Activated T-helper 17 cell treated with anti-CD3 and anti-CD28 coated beads, Interleukin-2, amount 50 U/mL, for 72 hours (primary cell): ENCODE measurements at places on chromosomes 6 and 20.

DNA sequence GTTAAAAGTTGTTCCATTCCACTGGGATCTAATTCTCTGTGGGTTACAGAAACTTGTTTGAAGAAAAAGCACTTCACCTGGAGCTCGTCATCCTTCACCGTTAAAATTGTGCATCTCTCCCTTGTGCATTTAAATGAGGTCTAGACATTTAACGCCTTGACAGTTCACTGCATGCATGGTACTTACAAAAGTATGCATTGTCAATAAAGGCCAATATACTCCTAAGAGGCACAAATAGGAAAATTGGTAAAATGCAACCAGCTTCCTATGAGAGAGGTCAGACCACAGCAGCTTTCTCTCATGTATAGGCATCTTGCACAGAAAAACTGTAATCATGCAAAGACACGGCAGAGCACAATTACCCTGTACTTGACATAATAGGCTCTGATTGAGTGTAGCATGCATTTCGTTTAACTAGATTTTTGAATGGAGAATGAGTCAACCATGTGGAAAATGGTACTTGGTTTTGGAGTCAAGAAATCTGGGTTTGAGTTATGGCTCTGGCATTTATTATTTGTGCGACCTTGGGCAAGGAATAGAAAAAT lies 378.5 kb downstream of the RFPL4B start:
- no peaks in the 10 kb centered on the region for H3K36me3 ChIP-seq
- H3K4me1 ChIP-seq, result no peaks in the 10 kb centered on the region
- H3K4me3 ChIP-seq, result no peak overlapping the region
- no peak for ATAC-seq
- no peaks in the 10 kb centered on the region for H3K27me3 ChIP-seq

- peak overlapping the region; percentile 74 for H3K27ac ChIP-seq
- peaks cover 37% of the 10 kb centered on the region for H3K36me3 ChIP-seq
- peak; percentile 67 for ATAC-seq
- peaks cover 27% of the 10 kb centered on the region for H3K4me1 ChIP-seq
Observed at GRCh38 chr20:62929051-62929538, 2.8 kb upstream of the DIDO1 start.

- no peaks in the 10 kb centered on the region for H3K4me1 ChIP-seq
- H3K4me3 ChIP-seq, result no peak overlapping the region
- no peak for ATAC-seq
- no peaks in the 10 kb centered on the region for H3K36me3 ChIP-seq
- no peaks in the 10 kb centered on the region for H3K27me3 ChIP-seq
Observed at GRCh38 chr6:80637312-80637711, 530.8 kb downstream of the BCKDHB start.

DNA sequence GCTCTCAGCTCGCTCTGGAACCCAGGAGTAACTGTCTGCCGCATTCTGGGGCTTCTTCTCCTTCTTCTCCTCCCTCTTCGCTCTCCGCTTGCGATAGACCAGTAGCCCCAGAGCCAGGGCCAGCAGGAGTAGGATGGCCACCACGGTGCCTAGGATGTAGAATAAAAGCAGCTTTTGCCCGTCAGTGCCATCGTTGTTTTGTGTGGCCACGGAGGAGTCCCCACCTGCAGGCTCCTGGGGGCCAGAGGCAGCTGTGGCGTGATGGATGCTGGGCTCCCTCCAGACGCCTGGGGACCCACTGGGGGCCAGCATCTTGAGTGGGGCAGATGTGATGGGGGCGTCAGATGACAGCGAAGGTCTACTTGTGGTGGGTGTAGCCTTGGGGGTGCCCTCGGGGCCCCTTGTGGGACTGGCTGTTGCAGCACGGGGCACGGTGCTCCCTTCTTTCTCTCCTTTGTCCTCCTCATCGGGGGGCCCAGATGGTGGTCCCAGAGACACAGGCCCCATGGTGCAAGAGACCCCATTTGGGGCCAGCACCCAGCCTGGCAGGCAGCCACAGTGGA lies 1.8 kb downstream of the CD93 start:
- H3K4me1 ChIP-seq, result no peaks in the 10 kb centered on the region
- H3K27me3 ChIP-seq, result peaks cover 3% of the 10 kb centered on the region
- peak overlapping the region; percentile 73 for H3K4me3 ChIP-seq
- H3K36me3 ChIP-seq, result no peaks in the 10 kb centered on the region
- peak overlapping the region; percentile 75 for H3K27ac ChIP-seq
- ATAC-seq, result no peak

DNA sequence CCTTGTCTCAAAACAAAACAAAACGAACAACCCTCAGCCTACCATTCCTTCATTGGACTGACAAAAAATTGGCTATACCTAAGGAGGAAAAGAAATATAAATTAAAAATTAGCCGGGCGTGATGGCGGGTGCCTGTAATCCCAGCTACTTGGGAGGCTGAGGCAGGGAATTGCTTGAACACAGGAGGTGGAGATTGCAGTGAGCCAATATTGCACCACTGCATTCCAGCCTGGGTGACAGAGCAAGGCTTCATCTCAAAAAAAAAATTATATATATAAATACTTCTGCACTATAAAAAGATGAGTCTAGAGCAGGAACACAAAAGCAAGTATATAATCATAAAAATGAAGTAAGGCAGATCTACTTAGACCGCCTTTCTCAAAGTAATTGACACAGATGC lies 109.8 kb downstream of the CRYBG1 start:
- H3K4me3 ChIP-seq, result no peak overlapping the region
- H3K27me3 ChIP-seq, result peaks cover 11% of the 10 kb centered on the region
- ATAC-seq, result no peak
- H3K4me1 ChIP-seq, result no peaks in the 10 kb centered on the region

DNA sequence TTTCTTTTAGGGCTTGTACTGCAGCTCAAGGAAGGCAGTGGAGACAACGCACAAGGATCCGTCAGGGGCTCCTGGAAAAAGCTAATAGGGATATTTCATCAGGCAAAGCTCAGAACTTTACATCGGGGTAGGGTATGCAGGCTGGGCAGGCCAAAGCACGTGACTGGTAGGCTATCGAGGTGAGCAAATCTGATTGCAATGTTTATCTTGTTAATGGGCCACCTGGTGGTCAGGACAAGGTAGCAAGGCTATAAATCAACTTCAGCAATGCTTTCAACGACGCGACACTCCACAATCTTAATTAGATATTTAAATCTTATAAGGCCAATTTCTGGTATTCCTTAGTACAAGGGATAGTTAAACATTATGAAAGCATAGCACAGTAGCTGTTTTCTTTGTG lies 1302.8 kb upstream of the EYS start:
- H3K4me3 ChIP-seq, result no peak overlapping the region
- ATAC-seq, result no peak
- no peaks in the 10 kb centered on the region for H3K4me1 ChIP-seq
- no peaks in the 10 kb centered on the region for H3K27me3 ChIP-seq
- H3K27ac ChIP-seq, result no peak overlapping the region
- H3K36me3 ChIP-seq, result no peaks in the 10 kb centered on the region

DNA sequence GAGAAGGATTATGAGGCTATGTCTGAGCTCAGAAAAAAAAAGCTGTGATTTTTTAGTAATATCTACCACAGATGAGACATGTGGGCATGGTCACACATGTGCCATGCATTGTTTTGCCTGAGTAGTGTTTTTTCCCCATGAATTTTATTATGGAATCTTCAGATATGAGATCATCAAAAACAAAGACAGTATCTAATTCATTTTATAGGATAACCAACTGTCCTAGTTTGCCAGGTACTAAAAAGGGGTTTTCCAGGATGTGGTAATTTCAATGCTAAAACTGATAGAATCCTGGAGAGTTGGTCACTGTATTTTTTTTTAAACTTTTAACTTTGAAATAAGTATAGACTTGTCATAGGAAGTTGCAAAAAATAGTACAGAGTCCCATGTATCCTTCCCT lies 127.4 kb upstream of the MAP3K7 start:
- no peak for ATAC-seq
- no peaks in the 10 kb centered on the region for H3K4me1 ChIP-seq
- no peak overlapping the region for H3K27ac ChIP-seq
- H3K4me3 ChIP-seq, result no peak overlapping the region
- no peaks in the 10 kb centered on the region for H3K36me3 ChIP-seq
- peaks cover 31% of the 10 kb centered on the region for H3K27me3 ChIP-seq

GRCh38 chr6:119323931-119324330 lies 25.6 kb downstream of the MAN1A1 start:
- peaks cover 17% of the 10 kb centered on the region for H3K4me1 ChIP-seq
- peak overlapping the region; percentile 28 for H3K27ac ChIP-seq
- no peak for ATAC-seq
- H3K27me3 ChIP-seq, result no peaks in the 10 kb centered on the region
- H3K36me3 ChIP-seq, result peaks cover 28% of the 10 kb centered on the region

GRCh38 chr20:20791664-20792568 lies 79.5 kb upstream of the RALGAPA2 start:
- no peak for ATAC-seq
- H3K27me3 ChIP-seq, result peaks cover 17% of the 10 kb centered on the region
- no peak overlapping the region for H3K4me3 ChIP-seq

DNA sequence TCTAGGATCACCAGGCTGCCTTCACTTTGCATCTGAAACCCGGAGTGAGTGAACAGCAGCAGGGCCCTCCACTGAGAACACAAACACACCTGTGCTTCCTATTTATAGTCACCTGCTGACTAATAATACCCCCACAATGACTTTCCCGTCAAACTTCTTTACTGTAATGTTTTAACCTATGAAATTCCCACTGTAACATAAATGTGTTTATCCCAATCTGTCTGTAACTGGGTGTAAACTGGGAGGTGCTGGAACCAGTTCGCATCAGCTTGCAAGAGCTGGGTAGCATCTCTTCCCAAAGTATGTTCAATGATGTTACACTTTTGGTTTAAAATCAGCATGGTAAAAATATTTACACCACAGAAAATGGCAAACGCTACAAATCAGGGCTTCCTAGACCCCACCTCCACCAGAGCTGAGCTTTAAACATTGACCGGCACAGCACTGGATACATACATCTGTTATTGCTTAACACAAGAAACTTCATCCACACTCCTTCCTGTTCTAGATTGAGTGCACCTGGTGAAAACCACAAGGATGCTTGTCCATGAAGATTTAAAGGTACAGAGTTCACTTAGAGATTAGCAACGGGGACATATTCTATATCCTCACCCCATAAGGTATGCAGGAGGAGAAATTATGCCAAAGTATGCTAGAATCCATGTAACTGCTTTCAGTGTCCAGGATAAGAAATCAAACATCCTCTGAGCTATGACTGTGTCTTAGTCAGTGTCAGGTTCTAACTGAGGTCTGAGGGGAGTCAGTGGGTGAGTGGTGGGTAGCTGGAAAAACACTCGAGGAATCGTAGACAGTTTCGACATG lies 79.0 kb downstream of the ALDH8A1 start:
- no peak overlapping the region for H3K27ac ChIP-seq
- no peaks in the 10 kb centered on the region for H3K27me3 ChIP-seq
- no peak for ATAC-seq
- no peak overlapping the region for H3K4me3 ChIP-seq

GRCh38 chr6:31767096-31767645 lies 4.7 kb downstream of the SAPCD1 start:
- peak overlapping the region; percentile 38 for H3K27ac ChIP-seq
- H3K27me3 ChIP-seq, result no peaks in the 10 kb centered on the region
- no peak overlapping the region for H3K4me3 ChIP-seq
- peaks cover 12% of the 10 kb centered on the region for H3K36me3 ChIP-seq
- peaks cover 17% of the 10 kb centered on the region for H3K4me1 ChIP-seq

DNA sequence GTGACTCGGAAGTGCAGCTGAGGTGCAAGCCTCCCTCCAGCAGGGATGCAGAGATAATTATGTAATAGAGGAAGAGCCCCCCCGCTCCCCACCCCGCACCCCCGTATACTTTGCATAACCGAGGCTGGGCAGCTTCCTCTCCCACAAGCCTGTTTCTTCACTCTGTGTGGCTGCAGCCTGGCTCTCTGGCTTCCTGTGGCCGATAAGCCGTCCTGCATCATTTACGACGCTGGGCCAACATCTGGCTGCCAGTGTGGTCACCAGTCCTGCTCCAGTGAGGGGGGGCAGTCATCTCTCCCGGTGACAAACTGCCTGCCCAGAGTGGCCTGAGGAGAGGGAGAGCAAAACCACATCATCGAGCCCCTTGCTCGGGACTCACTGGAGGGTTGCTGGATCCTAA lies 59.2 kb downstream of the RBM38 start:
- ATAC-seq, result peak; percentile 21
- H3K27me3 ChIP-seq, result no peaks in the 10 kb centered on the region
- peaks cover 15% of the 10 kb centered on the region for H3K4me1 ChIP-seq
- H3K36me3 ChIP-seq, result no peaks in the 10 kb centered on the region
- no peak overlapping the region for H3K4me3 ChIP-seq

DNA sequence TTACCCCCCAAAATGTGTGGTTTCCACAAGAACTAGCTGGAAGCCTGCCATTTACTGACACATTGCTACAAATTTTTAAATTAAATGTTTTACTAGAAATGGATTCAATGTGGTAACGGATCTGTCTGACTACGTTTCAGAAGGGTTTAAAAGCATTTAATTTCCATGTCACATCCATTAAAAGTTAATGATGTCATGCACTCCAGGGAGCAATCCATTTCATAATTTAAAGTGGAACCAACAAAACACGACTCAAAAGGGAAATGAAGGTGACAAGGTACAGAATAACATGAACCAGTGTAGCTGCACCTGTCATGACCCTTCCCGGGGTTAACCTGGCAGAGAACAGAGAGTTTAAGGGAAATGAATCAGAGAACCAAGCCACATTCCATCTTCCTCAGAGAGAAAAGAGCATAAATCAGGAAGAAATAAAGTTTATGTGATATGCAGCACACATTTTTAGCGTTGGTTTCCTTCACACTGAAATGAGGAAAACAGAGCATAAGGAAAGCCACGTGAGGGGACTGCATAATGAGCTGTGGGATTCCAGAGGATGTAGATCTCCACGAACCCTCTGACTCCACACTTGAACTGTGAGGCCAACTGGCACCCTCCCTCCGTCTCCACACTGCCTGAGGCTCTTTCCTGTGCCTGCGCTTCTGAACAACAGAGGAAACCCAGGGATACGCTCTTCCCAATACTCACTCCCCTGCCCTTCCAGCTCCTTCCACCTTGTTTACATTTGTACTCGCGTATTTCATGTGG lies 170.3 kb upstream of the AHI1 start:
- no peak for ATAC-seq
- no peaks in the 10 kb centered on the region for H3K36me3 ChIP-seq
- no peak overlapping the region for H3K27ac ChIP-seq
- H3K4me3 ChIP-seq, result no peak overlapping the region
- H3K27me3 ChIP-seq, result peaks cover 11% of the 10 kb centered on the region
- no peaks in the 10 kb centered on the region for H3K4me1 ChIP-seq

- H3K4me1 ChIP-seq, result no peaks in the 10 kb centered on the region
- no peak overlapping the region for H3K27ac ChIP-seq
- no peaks in the 10 kb centered on the region for H3K27me3 ChIP-seq
- ATAC-seq, result no peak
- H3K36me3 ChIP-seq, result no peaks in the 10 kb centered on the region
Observed at GRCh38 chr6:64691064-64691463, 1016.0 kb downstream of the EYS start.
